Stimulated activated CD8-positive, alpha-beta memory T cell treated with anti-CD3 and anti-CD28 coated beads, Interleukin-7, amount 100 ng/mL, for 1 hour (primary cell): ENCODE measurements at places on chromosomes 3 and 15.

DNA sequence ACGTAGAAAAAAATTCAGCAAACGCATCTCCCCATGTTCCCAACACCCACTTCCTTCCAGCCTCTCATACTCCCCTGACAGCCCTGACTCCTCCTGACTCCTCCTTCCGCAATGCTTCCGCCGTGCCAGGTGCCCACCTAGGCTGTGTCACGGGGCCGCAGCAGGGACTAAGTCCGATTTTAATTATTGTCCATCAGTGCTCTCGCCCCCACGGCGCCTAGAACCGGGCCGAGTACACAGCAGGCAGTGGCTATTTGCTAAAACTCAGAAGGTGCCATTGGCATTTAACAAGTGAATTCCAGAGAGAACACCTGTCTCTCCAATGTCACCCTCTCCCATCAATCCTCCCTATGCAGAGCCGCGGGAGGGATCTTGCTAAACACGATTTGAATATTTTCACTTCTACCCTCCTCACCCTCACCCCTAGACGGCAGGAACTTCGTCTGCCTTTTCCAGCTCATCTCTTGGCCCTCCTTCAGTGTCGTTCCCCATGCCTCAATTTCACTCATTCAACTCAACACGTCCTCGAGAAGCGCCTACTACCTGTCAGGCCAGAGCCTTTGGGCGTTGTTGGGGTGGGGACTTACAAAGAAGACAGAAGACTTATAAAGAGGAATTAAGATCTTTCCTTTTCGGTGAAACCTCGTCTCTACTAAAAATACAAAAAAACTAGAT, 11.5 kb upstream of the SHF start:
- DNase-seq = no peak

- no peak for DNase-seq
Measured at GRCh38 chr3:101813817-101814440, 34.9 kb downstream of the NXPE3 start.

DNA sequence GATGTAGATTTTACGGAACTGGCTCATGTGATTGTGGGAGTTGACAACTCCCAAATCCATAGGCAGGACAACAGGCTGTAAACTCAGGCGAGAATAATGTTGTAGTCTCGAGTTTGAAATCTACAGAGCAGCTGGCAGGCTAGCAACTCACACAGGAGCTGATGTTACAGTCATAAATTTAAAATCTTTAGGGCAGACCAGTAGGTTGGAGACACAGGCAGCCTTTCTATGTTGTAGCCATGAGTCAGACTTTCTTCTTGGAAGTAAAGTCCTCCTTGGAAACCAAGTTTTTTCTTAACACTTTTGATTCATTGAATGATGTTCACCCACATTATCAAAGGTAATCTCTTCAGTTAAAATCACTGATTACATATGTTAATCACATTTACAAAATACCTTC, 89.1 kb upstream of the ALCAM start:
- DNase-seq = no peak

- no peak for DNase-seq
Measured at GRCh38 chr15:29433507-29434248, 164.1 kb upstream of the NSMCE3 start.

GRCh38 chr15:83954506-83954905, 281.1 kb upstream of the GOLGA6L4 start:
- DNase-seq = no peak

- DNase-seq = no peak
Measured at GRCh38 chr15:85312929-85313331, 67.5 kb upstream of the AKAP13 start.
